ENCODE measurements at places on chromosomes 7 and 10.

DNA sequence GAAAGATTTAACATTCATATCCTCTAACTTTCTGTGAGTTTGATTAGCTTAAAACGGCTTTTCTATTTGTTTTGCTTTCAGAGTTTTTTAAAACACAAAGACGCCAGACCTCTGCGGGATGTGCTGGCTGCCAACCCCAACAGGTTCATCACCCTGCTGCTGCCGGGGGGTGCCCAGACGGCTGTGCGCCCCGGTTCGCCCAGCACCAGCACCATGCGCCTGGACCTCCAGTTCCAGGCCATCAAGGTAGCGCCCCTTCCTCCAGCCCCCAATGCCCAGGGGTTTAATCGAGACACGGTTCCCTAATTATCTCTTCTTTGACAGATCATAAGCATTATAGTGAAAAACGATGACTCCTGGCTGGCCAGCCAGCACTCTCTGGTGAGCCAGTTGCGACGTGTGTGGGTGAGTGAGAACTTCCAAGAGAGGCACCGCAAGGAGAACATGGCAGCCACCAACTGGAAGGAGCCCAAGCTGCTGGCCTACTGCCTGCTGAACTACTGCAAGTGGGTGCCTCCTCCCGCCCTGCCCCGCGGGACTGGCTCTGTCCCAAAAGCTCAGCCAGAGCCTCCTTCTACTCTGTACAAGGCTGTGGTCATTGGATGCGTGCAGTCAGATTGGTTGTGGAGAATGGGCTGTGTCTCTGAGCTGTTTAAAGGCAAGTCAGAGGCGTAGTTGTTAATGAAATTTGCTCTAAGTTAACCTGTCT lies 71.2 kb downstream of the TRRAP start:
- DNase-seq: no peak

- DNase-seq: no peak
Measured at GRCh38 chr7:30470771-30471170, 7.8 kb downstream of the NOD1 start.

- DNase-seq: no peak
Measured at GRCh38 chr7:20783700-20784387, 2.8 kb downstream of the SP8 start.

DNA sequence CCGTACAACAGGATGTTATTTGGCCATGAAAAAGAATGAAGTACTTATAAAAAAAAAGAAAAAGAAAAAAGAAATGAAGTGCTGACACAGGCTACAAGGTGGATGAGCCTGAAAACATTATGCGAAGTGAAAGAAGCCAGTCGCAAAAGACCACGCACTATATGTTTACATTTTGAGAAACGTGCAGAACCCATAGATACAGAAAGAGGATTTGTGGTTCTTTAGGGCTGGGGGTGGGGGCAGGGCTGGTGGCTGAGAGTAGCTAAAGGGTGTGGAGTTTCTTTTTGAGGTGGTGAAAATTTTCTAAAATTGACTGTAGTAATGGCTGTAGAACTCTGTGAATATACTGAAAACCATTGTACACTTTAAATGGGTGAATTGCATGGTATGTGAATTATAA lies 86.0 kb upstream of the FAM20C start:
- no peak for DNase-seq

DNA sequence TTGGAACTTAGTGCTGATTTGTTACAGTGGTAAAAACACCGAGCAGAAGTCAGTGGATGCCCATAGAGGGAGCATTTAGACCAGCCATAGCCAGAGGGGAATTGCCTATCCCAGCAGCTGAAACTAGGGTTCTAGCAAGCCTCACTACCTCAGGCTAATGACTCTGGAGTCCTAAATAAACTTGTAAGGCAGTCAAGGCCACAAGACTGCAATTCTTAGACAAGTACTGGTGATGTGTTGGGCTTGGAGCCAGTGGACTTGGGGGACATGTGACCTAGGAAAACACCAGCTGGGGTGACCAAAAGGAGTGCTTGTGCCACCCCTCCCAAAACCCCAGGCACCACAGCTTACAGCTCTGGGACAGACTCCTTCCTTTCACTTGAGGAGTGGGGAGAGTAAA lies 209.0 kb downstream of the MAGI2 start:
- DNase-seq: no peak

GRCh38 chr10:77348751-77349150 lies 288.9 kb downstream of the KCNMA1 start:
- no peak for DNase-seq

DNA sequence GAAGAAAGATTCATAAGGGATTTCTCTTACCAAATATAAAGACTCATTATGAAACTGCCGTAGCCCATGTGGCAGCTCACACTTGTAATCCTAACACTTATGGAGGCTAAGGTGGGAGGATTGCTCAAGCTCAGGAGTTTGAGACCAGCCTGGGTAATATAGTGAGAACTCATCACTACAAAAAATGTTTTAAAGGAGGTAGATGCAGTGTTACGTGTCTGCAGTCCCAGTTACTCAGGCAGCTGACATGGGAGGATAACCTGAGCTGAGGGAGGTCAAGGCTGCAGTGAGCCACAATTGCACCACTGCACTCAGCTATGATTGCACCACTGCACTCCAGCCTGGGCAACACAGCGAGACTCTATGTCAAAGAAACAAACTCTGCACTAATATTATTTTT lies 18.1 kb upstream of the DNA2 start:
- DNase-seq: no peak

DNA sequence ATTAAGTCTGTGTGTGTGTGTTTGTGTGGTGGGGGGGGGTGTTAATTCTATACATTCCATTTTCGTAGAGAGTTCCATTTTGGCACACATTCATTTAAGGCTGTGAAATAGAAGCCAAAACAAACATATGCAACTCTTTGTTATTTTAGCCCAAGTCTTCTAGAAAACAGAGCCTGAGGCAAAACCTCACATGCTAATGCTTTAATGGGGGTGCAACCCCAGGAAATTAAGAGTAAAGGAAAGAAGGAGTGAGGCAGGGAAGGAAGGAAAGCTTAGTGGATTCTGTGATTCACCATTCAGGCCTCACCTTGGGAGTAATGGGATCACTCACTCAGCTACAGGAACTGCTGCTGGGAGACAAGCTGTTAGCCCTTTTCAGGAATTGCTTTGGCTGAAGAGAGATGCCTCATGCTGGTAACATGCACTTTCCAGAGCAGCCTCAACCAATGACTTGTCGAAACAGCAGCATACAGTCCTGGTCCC lies 73.0 kb upstream of the CTTNBP2 start:
- no peak for DNase-seq

GRCh38 chr7:152667958-152668357 lies 8.0 kb downstream of the XRCC2 start:
- DNase-seq: no peak

DNA sequence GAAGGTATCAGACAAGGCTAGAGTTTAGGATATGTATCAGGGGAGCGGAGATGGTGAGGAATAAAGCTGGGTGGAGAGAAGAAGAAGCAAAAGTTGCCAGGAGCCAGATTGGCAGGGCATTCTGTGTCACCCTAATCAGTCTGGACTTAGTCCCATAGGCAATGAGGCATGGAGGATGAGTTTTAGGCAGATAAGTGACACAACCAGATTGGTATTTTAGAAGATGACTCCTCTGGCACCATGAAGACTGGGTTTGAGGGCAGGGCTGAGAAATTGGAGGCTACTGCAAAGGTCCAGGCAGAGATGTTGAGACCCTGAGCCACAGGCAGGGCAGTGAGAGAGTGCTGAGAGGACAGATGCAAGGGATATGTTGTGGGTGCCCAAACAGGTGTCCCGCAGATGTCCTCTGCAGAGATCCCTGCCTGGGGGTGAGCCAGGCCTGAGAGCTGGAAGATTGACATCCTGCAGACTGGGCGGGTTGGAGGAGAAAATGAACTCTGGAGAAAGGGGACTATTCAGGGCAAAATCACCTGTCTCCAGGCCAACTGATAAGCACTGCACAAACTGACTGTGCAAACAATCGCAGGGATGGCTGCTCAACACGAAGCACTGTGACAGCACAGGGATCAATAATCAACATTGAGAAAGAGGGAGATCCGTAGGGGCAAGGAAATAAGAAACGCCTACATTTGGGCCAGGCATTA lies 11.9 kb upstream of the HABP2 start:
- no peak for DNase-seq

DNA sequence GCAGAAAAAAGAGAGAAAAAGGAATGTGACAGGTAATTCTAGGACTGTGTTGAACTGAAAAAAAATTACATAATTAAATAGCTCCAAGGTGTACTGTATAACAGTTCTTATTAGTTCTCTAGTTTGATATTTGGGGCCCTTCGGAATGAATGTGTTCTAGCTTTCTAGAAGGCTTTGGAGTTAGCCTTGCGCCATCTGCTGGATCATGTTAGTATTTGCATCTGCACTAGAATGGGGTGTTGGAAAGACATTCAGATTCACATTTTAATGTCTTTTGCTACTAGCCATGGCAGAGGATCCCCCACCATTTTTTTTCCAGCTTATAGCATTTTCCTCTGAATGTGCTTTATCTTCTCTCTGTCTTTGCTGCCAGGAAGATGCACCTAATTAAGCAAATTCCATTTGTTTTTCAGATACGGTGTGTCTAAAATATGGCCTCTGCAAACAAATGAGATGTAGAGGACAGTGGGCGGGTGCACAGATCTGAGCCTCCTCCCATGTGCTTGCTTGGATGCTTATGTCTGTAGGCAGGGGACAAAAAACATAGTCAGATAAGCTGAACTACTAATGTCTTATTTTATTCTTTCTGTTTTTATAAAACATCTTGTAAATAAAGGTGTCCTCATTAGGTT lies 238.5 kb downstream of the PHF14 start:
- DNase-seq: peak; percentile 14

DNA sequence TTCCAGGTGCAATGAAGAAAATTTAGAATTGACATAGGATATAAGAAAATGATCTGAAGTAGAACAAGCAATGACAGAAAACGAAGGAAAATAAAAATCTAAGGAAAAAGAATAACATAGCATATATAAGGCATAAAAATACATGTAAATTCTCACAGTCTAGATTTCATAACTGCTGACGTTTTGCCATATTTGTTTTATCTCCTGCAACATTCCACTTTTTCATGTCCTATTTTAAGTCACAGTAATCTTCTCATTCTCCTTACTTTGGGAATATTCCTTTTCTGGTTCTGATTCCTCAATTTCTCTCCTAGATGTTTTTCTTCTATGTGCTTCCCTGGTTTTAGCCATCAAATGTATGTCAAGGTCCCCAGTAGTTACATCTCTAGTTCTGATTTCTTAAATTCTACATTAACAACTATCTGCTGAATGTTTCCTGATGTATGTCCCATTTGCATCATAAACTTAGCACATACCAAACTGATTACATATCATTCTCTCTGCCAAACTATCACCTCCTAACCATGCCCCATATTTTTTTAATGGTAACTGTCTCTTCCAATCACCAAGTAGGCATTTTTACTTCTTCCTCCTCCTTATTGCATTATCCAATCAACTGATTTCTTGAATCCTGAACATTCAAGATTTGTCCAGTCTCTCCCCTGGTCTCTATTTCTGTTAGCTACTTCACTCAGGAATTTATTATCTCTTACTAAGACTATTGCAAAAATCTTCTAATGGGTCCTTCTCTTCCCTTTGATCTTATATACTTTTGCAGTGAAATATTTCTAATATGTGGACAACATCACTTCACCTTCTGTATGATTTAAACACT lies 171.3 kb downstream of the DNAJC1 start:
- no peak for DNase-seq

DNA sequence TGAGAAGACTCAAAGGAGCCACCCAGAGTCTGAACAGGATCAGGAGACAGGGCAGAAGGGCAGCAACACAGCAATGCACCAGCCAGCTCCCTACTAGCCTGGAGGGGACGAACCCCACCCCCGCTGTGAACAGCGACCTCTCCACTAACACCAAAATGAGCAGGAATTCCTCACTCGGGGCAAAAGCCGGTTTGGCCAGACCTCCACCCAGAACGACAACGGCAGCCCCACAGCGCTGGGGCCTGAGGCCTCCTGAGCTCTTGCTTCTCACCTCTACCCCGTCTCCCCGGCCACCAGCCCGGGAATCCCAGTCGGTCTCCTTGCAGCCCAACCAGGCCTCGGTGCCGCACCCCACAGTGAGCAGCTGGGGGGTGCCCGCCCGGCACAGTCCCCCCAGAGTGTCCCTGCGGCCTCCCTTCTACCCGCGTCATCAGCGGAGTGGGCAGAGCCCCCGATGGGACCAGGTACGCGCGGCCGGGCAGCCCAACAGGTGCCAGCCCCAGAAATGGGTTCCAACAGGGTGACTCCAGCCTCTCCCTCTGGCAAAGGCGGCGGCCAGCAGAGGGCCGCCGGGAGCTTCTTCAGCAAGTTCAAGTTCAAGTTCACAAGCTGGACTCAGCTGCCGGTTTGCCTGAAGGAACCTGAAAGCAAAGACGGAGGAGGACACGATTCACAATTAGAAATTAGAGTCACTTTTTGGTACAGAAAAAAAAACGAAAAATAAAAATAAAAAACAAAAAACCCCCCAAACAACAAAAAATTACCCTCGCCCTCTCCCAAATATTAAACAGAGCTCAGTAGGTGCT lies 129.0 kb downstream of the MARCHF5 start:
- DNase-seq: no peak

GRCh38 chr10:71584902-71585563 lies 134.5 kb downstream of the C10orf105 start:
- no peak for DNase-seq

DNA sequence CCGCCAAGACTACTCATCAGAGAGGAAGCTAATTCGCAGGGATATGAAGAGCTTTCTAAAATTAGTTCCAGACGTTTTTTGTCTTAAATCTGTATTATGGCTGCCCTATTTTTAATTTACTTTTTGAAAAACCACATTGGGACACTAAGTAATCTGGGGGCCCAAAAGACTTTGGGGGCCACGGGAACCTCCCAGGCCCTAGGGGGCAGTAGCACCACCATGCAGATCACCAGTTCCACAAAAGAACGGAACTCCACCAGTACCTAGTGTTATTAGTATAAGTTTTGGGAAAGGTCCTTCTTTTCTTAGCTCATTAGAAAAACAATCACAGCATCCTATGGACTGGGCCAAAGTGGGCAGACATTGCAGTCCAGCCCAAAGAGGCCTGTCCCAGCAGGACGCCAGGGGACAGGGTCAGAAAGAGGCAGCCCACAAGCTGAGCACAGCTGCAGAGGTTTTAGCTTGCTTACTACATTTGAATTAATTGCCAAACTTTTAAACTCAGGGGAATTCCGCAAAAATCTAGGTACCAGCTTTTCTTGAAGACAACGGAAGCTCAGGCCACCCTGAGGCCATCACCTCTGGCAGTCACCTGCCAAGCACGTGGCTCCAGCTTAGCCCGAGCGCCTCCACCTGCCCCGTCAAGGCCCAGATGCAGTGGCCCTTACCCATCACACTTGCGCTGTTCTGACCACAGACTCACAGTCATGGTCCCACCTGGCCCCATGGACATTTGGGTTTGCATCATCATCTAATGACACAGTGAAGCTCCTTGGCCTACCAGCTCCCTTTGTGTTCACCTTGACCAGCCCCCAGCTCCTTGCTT lies 74.8 kb downstream of the PARP12 start:
- no peak for DNase-seq

- DNase-seq: no peak
Measured at GRCh38 chr7:84455788-84456187, 261.2 kb upstream of the SEMA3A start.
